ENCODE measurements at places on chromosomes 16 and 17.

DNA sequence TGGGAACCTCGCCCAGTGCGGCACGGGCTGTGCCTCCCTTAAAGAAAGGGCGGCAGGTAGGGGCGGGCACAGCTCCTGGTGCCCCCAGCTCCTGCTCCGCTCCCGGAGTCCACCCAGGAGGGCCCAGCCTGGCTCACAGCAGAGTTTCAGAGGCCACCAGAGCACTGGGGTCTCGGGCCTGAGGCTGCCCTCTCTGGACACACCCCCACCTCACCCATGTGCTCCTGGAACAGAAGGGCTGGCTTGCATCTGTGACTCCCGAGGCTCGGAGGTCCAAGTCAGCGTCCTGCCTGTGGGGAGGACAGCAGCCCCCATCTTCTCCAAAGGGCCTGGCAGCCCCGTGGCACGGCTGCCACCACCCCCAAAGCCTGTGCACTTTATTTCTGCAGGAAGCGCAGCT is 62.7 kb downstream of the RBFOX3 start:
- DNase-seq, result no peak

DNA sequence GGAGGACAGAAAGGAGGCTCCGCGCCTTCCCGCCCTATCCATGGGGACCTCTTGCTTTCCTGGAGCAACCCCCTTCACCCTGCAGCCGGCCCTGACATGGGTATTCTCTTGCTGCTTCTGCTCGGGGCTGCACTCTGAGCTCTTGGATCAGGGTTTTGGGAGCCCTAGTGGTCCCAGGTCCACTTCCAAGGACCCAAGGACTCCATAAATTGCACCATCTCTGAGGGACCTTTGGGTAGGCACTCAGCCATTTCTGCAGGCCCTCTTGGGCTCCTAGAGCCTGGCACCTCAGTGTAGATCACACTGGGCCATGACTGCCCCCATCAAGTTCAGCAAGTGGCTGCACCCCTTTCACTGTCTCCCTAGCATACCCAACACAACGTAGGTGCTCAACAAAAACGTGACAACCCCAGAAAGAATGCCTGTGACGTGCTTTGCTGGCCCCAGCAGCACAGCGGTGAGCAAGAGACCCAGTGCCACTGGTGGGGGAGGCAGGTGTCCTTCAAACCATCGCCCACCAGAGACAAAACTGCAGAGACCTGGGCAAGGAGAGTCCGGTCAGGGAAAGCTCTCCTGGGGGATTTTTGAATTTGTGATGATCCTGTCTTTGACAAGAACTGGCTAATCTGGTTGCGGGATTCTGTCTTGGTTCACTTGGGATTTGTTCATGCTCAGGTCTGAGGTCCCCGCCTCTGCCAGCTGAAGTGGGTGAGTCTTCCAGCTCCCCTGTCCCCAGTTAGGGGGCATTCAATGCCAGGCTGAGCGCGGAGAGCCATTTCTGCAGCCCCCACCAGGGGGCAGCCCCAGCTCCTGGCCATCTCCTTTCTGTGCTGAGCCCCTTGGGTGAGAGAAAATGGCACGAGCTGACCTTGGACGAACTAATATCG is 2.5 kb upstream of the RAB11FIP4 start:
- DNase-seq, result no peak

DNA sequence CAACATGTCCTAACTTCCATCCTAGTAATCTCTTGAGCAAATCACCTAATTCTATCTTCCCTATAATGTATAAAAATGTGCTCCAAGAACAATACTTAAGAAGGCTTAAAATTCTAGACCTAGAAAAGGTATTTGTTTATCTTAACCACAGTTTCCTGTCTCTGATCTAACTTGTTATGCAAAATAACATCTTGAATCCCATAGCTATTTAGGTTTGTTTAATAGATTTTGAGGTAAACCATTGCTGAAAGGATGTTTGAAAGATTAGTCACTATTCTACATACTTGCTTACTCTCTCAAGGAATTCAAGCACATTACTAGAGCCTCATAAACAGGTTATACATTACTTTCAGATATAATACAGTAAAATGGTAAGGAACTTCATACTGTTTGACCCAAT is 13.0 kb downstream of the CA10 start:
- no peak for DNase-seq

GRCh38 chr17:19398301-19399181 is 11.6 kb upstream of the MFAP4 start:
- no peak for DNase-seq

DNA sequence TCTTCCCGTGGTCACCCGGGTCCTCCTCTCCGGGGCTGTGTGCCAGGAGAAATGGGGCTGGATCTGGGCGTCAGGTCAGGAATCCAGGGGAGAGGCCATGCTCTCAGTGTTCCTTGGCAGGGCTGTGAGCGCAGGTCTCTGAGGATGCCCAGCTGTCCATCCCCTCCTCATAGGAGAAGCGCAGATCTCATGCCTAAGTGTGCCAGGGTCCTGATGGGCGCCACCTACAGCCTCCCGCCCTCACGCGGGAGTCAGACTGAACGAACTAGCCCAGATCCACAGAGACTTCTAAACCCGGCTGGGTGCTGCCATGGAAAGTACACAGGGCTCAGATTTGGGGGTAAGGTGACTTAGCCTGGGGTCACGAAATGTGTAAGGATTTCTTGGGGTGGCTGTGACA is 24.3 kb downstream of the MGRN1 start:
- DNase-seq, result no peak

- no peak for DNase-seq
Observed at GRCh38 chr17:51510940-51511339, 250.6 kb downstream of the UTP18 start.

- no peak for DNase-seq
Observed at GRCh38 chr17:72308744-72309385, 188.0 kb downstream of the SOX9 start.

DNA sequence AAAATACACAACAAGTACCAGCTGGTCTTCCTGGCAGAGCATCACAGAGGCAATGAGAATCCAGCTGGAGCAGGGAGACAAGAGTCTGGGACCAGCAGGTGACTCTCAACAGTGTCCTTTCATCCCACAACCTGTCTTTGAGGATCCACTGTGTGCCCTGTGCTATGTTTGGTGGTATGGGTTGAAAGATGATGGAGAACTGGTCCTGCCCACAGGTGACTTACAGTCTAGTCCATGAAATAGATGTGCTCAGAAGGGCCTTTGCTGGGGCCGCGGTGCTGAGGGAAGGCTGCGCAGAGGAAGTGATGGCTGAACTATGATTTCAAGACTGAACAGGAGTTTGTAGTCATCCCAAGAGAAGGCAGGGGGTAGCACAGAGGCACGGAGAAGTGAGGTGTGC is 17.9 kb downstream of the WNT3 start:
- DNase-seq, result no peak

GRCh38 chr17:53472586-53472985 is 350.1 kb upstream of the KIF2B start:
- no peak for DNase-seq

- no peak for DNase-seq
Observed at GRCh38 chr17:55710829-55711496, 11.7 kb downstream of the TMEM100 start.

GRCh38 chr17:8322061-8322460 is 12.0 kb downstream of the ARHGEF15 start:
- no peak for DNase-seq

DNA sequence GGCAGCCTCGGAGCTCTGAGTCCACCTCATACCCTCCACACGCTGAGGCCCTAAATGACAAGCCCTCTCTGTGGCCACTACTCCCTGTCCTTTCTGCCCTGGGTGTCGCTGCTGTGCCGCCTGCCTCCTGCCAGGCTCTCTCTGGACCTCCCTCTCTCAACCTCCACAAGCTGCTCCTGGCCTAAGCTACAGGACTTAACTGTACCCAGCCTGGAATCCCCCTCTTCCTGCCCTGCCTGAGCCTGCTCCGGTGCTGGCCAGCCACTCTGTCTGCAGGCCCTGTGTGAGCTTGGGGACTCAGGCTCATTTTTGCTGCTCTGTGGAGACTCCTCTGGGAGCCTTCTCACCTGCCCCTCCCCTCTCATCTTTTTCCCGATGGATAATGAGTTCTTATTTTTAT is 21.5 kb downstream of the IFT140 start:
- no peak for DNase-seq

GRCh38 chr16:77974883-77975282 is 47.5 kb upstream of the CLEC3A start:
- no peak for DNase-seq

GRCh38 chr17:56597495-56597990 is 4.0 kb downstream of the NOG start:
- DNase-seq, result peak; percentile 35

- no peak for DNase-seq
Observed at GRCh38 chr17:32276171-32276601, 10.6 kb downstream of the RHBDL3 start.

DNA sequence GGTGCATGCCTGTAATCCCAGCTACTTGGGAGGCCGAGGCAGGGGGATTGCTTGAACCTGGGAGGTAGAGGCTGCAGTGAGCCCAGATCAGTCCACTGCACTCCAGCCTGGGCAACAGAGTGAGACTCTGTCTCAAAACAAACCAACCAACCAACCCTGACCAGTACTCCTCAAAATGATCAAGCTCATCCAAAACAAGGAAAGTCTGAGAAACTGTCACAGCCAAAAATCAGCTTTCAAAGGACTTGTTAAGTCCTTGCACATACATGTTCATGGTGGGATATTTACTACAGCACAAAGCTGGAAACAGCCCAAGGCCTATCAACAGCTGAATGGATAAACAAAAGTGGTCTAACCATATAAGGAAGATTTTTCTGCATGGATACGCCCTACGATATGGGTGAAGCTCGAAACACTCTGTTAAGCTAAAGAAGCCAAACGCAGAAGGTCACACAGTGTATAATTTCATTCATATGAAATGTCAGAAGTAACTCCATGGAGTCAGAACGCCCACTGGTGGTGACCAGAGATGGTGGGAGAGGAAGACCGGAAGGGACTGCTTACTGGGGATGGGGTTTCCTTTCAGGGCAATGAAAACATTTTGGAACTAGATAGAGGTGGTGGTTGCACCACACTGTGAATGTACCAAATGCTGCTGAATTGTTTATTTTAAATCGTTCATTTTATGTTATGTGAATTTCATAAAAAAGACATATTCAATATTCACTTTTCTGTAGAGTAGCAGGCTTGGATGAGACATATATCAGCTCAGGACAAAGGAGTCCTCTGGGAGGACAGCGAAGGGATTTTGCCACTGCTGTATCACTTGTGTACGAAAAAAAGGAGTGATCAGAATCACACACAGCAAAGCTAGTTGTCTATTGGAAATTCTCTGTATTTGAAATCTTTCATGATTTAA is 17.7 kb downstream of the CCL17 start:
- peak; percentile 71 for DNase-seq

DNA sequence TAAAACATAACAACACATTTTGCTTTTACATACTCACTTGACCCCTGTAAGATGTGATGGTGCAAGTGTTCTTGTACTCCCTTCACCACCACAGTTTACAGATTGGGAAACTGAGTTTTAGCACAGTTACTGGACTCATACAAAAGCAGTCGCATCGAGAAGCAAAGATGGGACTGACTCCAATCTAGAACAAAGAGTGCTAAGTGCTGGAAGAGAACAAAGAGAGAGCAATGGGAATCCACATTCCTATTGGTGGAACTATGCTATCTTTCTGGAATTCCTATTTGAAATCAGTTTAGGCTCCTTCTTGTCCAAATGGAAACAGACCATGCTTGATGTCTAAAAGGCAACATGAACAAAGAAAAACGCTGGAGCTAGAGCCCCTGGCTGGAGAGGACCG is 9.1 kb downstream of the TOM1L2 start:
- no peak for DNase-seq

DNA sequence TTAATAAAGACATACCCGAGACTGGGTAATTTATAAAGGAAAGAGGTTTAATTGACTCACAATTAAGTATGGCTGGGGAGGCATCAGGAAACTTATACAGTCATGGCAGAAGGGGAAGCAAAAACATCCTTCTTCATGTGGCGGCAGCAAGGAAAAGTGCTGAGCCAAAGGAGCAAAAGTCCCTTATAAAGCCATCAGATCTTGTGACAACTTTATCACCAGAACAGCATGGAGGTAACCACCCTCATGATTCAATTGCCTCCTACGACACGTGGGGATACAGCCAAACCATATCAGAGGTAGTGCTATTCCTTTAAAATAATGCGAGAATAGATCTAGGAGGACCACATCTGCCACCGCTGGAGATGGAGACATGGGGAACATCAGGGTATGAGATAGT is 9.0 kb downstream of the C16orf54 start:
- no peak for DNase-seq

GRCh38 chr16:54954220-54954619 is 23.6 kb downstream of the IRX5 start:
- DNase-seq, result no peak

DNA sequence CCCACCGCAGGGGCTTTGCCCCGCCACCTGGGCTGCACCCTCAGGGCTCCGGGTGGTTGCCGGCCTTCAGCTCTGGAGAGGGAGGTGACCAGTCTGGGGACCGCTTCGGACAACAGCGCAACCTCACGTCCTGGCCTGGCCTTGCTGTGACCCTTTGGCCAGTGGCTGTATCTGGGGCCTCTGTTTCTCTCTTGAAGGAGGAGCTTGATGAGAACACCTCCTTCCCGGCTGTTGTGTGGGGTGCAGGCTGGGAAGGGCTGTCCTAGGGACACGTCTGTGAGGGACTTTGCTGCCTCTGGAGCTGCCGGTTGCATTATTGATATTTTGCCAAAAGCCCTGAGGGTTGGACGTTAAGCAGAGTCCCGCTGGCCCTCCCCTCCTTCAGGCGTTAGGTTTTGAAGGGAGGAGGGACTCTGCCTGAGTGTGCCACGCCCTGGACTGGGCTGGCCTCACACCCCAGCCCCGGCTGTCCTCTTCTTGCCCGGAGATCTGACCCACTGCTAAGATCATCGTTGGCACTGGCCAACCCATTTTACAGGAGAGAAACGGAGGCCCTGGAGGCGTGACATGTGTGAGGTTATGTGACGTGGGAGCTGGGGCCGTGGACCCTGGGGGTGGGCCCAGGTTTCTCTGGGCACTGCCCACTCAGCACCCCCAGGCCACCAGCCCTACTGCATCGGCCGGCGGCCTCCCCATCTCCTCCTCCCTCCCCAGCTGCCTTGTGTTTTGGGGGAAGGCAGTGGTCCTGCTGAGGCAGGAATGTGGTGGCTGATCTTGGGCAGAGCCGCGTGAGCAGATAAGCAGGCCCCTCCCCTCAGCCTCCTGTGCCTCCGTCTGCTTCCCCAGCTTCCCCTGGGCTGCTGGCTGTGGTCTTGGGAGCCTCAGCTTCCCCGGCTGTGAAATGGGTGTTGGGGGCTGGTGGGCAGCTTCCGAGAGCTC is 8.5 kb downstream of the ZFPM1 start:
- no peak for DNase-seq

- no peak for DNase-seq
Observed at GRCh38 chr16:2048116-2048543, 345 bp downstream of the TSC2 start.

- DNase-seq, result no peak
Observed at GRCh38 chr17:4898927-4899326, 409 bp upstream of the C17orf107 start.

GRCh38 chr16:58186176-58186944 is 11.5 kb downstream of the CSNK2A2 start:
- DNase-seq, result no peak

DNA sequence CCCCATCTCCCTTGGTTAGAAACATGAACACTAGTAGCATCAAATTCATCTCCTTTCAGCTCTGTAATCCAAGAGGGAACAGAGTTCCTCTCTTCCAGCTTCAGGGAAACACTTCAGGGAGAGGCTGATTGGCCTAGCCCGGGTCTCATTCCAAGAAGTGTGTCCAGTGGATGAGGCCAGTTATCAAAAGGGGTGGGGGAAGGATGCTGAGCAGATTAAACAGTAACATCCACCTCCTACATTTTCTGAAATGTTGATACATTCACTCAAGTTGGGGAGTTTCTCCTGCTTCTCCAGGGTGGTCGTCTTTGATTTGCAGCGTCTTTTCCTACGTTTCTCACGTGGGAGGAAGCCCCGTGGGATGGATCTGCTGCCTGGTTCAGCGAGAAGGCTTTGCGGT is 62.9 kb upstream of the WSB1 start:
- no peak for DNase-seq
